ENCODE measurements at places on chromosomes 6 and 20.

DNA sequence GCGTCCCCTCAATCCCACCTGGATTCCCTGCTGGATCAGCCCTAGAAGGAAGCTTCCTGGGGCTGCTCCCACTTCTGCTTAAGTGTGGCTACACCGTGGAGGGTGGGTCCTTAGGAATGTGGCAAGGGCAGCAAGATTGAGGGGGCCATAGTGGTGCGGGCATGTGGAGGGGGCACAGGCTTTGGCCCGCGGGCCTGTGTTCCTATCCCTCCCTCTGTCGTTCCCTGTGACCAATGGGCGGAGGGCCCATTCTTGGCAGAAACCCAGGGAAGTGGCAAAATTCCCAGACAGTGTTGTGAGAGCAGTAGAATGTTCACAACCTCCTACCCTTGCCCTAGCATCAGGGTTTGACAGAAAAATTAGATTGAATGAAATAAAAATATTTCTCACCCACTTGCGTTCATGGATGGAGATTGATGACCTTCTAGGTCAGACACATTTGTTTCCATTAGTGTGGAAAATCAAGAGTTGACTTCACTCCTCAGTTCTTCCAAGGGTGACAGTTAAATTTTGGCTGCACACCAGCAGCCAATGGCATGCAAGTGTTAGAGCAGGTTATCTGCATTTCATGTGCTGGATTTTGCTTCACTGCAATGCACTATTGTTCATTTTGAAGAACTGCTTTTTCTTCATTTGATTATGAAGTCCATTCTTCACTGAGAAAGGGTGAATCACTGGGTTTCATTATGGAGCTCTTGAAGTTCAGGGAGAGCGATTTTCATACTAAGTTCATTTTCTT, 49.3 kb upstream of the AHI1 start:
- no peak for DNase-seq

DNA sequence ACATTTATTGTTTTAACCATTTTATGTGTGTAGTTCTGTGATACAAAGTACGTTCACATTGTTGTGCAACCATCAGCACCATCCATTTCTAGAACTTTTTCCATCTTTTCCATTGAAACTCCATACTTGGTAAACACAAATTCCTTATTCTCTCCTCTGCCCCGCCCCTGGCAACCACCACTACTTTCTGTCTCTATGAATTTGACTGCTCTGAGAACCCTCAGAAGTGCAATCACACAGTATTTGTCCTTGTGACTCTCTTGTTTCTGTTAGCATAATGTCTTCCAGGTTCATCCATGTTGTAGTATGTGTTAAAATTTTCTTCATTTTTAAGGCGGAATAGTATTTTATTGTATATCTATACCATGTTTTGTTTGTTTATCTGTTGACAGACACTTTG, 56.9 kb downstream of the DHX35 start:
- DNase-seq = no peak

DNA sequence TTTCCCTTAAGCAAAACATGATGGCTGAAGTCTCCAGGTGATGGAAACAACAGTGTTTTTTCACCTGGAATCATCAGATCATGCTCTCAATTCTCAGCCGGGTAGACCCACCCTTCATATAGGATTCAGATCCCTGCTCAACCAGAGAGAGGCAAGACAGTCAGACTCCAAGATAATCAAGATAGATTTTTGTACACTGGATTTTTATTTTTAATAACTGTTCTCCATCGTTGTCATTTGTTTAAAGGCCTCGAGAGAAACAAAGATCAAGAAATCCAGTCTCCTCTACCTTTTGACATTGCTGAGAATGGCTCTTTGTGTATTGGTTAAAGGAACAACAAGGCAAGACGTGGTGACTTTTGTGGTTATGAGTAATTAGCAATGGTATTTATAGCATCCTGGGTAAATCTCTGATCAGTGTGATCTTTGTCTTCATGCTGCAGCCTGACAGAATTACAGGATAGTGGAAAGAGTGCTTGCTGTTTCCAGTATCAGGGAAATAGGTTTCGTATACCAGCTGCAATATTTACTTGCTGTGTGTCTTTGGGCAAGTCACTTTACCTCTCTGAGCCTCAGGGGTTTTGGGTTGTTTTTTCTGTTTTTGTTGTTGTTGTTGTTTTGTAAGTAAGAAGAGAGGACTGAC, 29.9 kb downstream of the ID4 start:
- no peak for DNase-seq

GRCh38 chr6:104159045-104159618, 700.6 kb downstream of the HACE1 start:
- no peak for DNase-seq

- DNase-seq = no peak
These were observed 16.9 kb downstream of the MDFI start for GRCh38 chr6:41655176-41655575.

DNA sequence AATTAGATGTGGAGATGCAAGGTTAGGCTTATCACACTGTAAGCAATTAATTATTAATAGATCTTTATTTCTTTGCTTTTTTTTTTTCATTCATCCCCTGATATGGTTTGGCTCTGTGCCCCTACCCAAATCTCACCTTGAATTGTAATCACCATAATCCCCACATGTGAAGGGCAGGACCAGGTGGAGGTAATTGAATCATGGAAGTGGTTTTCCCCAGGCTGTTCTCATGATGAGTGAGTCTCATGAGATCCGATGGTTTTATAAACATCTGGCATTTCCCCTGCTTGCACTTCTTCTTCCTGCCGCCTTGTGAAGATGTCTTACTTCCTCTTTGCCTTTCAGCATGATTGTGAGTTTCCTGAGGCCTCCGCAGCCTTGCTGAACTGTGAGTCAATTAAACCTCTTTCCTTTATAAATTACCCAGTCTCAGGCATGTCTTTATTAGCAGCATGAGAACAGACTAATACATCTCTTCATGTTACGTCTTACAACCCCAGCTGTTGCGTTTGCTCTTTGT, 333.8 kb downstream of the CDH26 start:
- DNase-seq = no peak

DNA sequence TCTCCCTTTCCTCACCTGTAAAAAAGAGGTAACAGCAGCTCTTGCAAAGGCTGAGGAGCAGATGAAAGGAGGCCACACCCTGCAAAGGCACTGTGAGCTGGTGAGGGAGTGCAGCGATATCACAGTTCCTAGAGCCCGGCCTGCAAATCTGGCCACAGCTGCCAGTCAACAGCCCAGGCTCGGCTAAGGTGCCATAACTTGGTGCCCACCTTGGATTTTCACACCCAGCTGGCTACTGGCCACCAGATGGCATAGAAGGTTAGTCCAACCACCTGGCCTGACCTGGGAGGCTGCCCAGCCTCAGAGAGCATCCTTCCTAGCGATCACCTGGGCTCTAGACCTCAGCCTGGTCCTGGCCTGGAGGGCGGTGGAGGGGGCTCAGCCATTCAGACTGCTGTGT, 46.8 kb downstream of the KCNB1 start:
- no peak for DNase-seq

Data from right renal cortex interstitium (tissue), 3 donors.